ENCODE measurements at places on chromosomes 7 and 10.

DNA sequence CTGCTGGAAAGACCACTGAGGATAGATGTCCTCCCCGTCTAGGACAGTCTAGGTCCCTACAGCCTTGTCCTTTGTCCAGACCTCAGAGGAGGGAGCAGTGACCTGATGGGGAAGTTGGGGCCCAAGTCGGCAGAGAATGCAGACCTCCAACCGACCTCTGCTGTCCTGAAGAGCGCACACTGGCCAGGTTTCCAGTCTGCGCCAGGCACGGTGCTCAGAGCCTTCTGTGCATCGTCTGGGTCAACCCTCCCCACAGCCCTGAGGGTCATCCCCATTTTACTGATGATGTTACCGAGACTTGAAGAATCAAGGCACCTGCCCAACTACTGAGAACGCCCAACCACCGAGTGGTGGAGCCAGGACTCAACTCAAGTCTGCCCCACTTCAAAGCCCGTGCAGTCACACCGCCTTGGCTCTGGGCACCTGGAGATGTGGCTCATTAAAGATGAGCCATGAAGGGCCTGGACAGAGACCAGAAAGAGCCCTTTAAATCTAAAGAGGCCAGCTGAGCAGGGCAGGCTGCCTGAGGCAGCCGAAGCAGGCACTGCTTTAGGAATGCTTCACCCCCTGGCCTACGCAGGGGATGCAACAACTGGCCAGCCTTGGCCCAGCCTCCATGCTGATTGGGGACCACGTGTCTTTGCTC is 4.4 kb downstream of the ITPRIP start:
- no peak for DNase-seq

DNA sequence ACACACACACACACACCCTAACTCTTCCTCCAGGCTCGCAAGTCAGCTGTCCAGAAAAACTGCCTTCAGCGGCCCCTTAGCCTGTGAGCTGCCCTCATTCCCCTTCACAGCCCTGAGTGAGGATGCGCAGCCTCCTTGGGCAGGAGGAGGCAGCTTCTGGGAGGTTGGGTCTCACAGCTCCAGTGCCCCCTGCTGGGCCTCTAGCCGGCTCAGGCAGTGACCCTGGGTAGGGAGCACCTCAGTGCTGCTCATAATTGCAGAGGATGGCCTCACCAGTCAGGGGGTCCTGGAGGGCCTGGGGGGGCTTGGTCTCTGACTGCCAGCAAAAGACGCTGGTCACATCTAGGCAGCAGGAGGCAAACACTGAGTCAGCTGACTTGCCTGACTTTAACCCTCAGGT is 43.7 kb downstream of the ZNF273 start:
- peak; percentile 1 for DNase-seq

- no peak for DNase-seq
Observed at GRCh38 chr7:15128716-15129115, 226.2 kb upstream of the DGKB start.

GRCh38 chr10:127907411-127908105 is 655 bp downstream of the PTPRE start:
- DNase-seq = no peak

GRCh38 chr7:26514633-26515032 is 223.0 kb downstream of the SNX10 start:
- DNase-seq = no peak

DNA sequence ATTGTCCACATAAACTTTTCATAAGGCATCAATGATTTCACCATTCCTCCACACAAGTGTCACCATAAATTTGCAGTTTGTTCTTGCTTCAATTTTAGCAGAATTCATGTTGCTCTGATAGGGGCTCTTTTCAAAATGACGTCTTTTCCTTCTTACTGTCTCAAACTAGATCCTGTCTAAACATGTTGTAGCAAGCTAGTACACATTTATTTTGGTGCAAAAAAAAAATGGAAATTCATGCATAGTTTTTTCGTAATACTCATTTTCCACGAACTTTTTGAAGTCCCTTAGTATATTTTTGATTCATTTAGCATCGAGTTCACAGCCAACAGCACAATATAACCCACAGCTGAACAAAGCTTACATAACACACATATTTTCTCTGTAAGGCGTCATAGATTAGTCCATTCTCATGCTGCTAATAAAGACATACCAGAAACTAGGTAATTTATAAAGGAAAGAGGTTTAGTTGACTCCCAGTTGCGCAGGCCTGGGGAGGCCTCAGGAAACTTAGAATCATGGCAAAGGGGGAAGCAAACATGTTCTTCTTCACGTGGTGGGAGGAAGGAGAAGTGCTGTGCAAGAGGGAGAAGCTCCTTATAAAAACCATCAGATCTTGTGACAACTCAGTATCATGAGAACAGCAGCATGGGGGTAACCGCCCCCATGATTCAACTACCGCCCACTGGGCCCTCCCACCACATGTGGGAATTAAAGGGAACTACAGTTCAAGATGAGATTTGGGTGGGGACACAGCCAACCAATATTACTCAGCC is 301.5 kb downstream of the CCDC3 start:
- DNase-seq = no peak

- DNase-seq = no peak
Observed at GRCh38 chr10:124198125-124198501, 104.7 kb upstream of the CHST15 start.

- peak; percentile 3 for DNase-seq
Observed at GRCh38 chr10:74738052-74738451, 88.3 kb upstream of the KAT6B start.

GRCh38 chr7:37069336-37069735 is 345.0 kb upstream of the AOAH start:
- DNase-seq = no peak

DNA sequence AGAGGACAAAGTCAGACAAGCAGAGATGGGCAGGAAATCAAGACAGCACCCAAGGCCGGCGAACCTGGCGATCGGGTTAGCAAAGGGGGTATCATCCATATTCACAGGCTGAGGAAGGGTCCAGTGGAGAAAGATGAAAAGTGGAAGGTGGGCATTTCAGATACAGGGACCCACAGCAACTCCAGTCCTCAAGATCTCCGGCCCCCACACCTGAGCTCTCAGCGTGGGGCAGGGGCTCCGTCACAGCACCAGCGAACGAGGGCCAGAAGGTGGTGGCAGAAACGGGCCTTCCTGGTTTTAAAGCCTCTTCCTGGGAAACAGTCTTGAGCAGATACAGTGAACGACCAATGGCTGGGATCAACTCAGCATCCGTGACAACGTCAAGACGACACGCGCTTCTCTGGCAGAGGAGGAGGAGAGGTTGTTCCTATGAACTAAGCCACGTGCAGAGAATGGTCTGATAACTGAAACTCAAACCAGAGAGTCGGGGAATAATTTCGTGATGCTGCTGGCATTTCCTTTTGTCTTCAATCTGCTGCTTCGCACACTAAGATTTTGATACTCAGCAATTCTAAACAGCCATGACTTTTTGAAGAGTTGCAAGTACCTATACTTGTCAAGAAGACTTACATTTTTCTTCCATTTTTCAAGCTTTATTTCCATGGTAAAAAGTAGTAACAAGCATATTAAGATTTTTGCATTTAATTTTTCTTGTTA is 219.8 kb downstream of the ZMYND11 start:
- no peak for DNase-seq
